Ureter (tissue), 1 donor: ENCODE measurements at places on chromosomes 4 and X. TPM values are rescaled to one million over a fixed set of nuclear protein-coding genes. Genes with fewer than 3 reads are reported as not detected.

GRCh38 chr4:43932448-43932847 is 516.2 kb downstream of the KCTD8 start:
- DNase-seq = no peak

DNA sequence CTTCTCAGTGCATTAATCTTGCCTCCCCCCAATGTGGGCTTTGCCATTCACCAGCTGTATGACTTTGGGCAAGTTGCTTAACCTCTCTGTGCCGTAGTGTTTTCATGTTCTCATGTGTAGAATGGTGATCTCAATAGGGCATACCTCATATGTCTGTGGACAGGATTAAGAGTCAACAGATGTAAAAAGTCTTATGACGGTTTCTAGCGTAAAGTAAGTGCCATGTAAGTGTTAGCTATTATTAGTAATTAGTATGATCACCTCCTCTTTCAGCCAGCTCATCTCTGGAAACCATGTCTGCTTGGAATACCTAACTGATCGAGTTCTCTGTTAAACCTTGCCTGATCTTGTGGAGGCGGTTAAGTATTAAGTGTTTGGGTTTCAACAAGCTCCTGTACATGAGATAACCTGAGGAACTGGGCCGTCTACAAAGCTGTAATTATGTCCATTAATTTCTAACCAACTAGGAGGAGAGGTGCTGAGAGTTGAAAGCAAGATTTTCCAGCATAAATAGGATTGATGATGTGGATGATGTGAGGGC is 66.3 kb downstream of the TSC22D3 start:
- DNase-seq = peak; percentile 4

- no peak for DNase-seq
Measured at GRCh38 chrX:41086627-41086932, 1.3 kb downstream of the USP9X start.

GRCh38 chr4:17315459-17315858 is 196.4 kb downstream of the QDPR start:
- no peak for DNase-seq

- no peak for DNase-seq
Measured at GRCh38 chr4:75302648-75303047, 211.6 kb downstream of the RCHY1 start.

GRCh38 chrX:131979116-131979515 is 44.0 kb upstream of the STK26 start:
- no peak for DNase-seq

DNA sequence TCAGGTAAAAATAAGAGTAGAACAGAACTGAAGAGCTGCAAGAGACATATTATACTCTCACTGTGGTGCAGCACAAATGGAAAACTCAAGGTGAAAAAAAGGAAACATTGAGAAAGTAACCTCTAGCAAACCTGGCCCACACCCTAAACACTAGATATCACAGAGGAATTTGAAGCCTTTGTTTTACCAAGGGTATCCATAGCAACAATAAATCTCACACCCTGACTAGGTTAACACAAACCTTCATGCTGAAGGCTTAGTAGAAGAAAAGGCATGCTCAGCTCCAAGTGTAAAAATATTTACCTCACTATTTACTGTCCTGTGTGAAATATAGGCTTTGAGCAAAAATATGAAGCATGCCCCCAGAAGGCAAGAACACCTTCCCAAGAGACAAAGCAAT is 61.9 kb upstream of the TAB3 start:
- no peak for DNase-seq

Gene GABRQ
- 0.26 TPM for total RNA-seq

- no peak for DNase-seq
Measured at GRCh38 chrX:11996810-11997209, 141.5 kb upstream of the FRMPD4 start.

- DNase-seq = no peak
Measured at GRCh38 chr4:106270736-106271135, 45.3 kb downstream of the TBCK start.

Gene TAF7L
- total RNA-seq = 0.18 TPM

Gene EDA2R
- total RNA-seq = 4.4 TPM

Gene ZNF185
- 62.2 TPM for total RNA-seq

GRCh38 chrX:74656079-74656745 is 41.8 kb upstream of the RLIM start:
- no peak for DNase-seq

DNA sequence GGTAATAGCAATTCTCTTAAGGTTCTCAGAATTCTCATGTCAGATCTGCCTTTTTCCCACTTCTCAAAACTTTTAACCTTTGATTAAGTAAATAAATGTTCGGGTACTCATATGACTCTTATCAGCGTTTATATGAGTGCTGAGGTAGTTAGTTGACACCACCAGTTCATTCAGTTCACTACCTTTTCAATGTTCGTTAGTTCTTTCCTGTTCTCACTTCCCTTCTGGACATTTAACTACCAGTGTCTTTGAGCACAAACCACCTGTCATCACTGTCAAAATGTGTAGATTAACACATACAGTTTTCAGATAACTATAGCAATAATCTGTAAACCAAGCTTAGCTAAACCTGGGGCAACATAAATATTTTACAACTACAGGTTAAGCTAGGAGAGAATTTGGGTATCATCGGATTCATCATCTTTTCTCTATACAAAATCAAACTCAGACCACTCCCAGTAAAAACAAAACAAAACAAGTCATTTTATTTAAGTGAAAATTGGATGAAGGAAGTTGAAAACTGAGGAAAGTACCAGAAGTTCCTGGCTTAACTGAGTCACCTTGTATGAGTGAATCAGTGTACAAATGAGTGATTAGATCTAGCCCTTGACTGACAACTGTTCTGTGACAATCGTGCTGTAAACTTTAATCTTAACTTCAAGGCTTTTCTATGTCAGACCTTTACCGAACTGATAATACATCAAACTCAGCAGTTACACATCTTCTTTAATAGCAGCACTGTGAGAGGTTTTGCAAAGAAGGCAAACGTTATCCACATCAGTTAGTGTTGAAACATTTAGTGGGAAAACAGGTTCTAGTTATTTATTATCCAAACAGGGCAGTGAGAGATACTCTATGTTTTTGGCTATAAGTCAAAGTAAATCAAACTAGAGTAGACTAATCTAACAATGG is 41.9 kb downstream of the ARHGEF38 start:
- no peak for DNase-seq

- no peak for DNase-seq
Measured at GRCh38 chrX:68288127-68288526, 145.2 kb downstream of the OPHN1 start.

DNA sequence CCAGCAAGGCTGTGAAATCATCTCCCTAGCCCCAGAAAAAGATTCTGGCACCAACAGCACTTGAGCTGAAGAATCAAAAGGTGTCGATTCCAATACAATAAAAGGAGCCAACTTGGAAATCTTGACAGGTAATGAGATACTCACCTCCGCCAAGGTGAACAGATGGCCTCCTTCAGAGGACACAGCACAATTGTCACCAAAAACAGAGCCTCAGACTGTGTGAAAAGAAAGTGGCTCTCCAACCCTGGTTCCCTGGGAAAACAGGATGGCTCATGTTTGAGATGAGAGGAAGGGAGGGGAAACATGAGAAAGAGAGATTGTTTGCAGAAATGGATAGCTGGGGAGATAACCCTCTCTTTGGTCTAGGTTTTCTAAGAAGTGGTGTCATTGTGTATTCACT is 168.9 kb downstream of the HS3ST1 start:
- no peak for DNase-seq

Gene MAB21L2
- total RNA-seq = not detected

DNA sequence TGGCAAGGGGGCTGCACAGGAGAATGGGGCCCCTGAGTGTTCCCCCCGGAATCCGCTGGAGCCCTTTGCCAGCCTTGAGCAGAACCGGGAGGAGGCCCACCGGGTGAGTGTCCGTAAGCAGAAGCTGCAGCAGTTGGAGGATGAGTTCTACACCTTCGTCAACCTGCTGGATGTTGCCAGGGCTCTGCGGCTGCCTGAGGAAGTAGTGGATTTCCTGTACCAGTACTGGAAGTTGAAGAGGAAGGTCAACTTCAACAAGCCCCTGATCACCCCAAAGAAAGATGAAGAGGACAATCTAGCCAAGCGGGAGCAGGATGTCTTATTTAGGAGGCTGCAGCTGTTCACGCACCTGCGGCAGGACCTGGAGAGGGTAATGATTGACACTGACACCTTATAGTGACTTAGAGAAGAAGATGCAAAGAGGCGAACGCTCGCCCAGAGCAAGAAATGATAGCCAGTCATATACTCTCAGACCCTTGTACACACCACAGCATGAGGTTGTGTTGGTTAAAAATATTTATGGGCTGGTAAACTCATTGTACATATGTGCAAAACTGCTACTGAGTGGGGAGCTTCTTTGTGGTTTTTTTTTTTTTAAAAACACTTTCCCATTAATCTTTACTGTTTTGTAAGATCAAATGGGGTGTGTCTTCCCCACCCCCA is 52.5 kb downstream of the JADE1 start:
- DNase-seq = no peak

Gene SPANXC
- total RNA-seq = not detected

DNA sequence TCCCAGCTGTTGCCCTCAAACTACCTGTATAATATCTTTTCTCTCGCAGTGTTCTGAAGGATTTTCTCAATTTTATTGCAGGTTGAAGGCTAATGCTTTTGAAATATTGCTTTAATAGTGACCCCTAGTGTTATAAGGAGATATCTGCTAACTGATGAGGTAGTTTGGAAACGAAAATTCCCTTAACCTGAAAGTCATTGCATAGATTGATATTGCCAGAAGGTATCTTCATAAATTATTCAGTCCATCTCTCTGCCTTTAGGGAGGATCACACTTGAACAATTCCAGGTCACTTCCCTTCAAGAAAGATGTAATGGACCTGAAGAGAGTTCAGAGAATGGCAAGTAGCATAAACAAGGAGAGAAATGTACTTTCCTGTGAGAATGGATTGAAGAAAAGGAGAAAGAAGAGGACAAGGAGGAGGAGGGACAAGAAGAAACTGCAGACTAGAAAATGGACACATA is 44.1 kb downstream of the TIGD4 start:
- no peak for DNase-seq

GRCh38 chr4:103076747-103077347 is at the start of gene SLC9B2:
Gene SLC9B2 (minus strand): TSS chr4:103076761. CDS start chr4:103067550, 9,211 bp downstream.
- no peak for DNase-seq
